ENCODE measurements at places on chromosomes 4 and X.

GRCh38 chrX:24350217-24350616 is 10.2 kb upstream of the SUPT20HL1 start:
- DNase-seq, result no peak

DNA sequence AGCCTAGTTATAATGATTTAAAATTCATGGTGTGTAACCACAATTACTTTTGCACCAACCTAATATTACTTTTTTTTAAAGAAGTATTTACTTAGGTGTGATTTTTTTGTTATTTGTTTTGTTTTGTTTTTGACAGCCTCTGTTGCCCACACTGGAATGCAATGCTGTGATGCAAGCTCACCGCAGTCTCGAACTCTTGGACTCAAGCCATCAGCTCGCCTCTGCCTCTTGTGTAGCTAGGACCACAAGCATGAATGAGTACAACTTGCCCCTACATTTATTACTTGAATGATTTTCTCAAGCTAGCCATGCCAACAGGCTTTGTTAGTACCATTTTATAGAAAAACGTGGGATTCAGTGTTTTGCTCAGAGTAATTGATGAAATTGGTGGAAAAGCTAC is 488.8 kb upstream of the CPEB2 start:
- DNase-seq, result no peak

DNA sequence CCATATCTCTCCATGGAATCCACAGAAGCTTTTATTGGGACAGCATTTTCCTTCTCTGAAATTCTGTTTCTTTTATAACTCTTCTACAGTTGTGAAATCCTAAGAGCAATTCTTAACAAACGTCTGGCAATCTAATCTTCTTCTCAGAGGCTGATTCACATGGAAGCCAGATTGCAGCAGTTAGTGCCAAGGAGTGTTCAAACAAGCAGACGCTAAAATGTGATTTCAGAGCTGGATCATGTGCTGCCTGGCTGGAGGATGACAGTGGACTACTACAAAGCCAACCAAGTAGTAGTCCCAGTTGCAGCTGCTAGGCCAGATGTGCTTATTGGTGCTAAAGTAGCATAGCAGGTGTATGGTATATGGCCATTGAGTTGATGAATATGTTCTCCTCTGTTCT is 27.7 kb upstream of the GLRB start:
- DNase-seq, result no peak

DNA sequence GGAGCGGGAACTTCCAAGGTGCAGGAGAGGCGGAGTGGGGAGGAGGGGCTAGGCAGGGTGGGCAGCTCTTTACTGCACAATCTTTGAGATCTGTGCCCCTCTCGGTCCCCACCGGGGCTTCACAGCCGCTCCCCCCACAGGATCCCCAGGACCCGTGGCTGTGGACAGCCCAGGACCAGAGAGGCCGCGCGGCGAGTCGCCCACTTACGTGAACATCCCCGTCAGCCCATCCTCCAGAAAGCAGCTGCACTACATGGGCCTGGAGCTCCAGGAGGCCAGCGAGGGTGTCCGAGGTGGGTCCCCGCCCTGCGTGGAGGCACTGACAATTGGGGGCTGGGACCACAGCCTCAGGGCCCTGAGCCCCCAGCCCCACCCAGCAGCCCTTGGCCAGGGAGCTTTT is 32.1 kb downstream of the LRPAP1 start:
- DNase-seq, result no peak

- no peak for DNase-seq
Observed at GRCh38 chr4:138200236-138200590, 41.9 kb downstream of the SLC7A11 start.

DNA sequence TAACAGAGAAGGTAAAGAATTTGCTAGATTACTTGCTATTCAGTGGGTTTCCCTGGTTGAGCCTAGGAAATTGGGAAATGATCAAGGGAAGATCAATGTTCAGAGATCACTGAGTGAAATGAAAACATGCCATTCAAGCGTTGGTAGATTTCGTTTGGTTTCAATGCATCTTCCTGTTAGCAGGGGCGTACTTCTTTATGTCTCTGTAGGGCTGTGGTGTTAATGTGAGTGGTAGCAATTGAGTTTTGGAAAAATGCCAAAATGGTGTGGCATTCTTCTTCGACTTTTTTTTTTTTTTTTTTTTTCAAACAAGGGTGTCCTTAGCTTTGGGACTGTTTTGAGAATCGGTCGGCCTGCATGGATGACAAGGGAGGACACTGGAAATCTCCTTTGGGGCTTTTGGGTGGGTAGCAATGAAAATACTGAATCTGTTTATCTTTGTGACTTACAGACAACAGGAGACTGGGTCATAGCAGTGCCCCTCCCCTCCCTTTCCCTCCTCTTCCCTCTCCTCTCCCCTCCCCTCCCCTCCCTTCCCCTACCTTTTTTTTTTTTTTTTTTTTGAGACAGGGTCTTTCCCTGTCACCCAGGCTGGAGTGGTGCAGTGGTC is 50.4 kb downstream of the SPRY1 start:
- peak; percentile 57 for DNase-seq
